Inflammatory macrophage treated with lipopolysaccharide for 1 hour (primary cell): ENCODE measurements at places on chromosomes 13 and 19.

DNA sequence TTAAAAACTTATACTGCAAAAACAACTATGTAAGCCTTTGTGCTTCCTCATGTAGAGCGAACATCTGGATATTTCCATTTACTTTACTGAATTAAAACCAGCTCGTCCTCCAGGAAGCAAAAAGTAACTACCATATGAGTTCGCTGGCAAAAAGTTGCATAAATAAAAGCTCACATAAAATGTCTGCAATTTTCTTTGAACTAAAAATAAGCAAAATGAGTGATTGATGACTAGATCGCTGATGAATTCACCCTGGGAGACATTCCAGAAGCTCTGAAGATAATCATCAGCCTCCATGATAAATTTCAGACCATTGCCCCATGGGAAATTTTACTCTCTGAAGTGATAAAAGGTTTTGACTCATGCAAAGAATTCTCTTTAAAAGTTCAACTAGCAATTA lies 67.3 kb upstream of the SACS start:
- no peak for DNase-seq

DNA sequence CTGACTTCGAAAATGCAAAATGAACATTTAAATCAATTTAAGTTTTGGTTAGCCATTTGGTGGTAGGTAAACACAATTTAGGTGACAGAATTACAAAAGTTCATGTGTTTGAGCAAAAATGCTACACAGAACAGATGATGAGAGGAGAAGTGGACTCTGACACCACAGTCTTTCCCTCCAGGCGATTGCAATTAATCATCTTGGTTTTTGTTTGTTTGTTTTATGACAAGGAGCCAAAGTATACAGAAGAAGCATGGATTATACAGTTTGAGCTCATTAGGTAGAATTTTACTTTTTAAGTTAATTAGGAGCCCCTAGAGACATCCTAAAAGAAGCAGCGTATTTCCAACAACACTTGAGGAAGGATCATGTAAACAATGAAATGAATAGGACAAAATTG lies 49.3 kb upstream of the FREM2 start:
- no peak for DNase-seq

DNA sequence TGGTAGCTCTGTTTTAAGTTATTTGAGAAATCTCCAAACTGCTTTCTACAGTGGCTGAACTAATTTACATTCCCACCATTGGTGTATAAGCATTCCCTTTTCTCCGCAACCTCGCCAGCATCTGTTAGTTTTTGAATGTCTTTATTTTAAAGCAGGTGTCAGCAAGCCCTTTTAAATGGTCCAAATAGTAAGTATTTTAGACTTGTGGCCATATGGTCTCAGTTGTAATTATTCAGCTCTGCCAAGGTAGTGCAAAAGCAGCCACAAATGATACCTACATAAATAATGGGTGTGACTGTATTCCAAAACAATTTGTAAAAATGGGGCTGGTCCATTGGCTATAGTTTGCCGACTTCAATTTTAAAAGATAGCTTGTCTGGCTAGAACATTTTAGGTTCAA lies 58.7 kb upstream of the TMTC4 start:
- DNase-seq, result no peak

DNA sequence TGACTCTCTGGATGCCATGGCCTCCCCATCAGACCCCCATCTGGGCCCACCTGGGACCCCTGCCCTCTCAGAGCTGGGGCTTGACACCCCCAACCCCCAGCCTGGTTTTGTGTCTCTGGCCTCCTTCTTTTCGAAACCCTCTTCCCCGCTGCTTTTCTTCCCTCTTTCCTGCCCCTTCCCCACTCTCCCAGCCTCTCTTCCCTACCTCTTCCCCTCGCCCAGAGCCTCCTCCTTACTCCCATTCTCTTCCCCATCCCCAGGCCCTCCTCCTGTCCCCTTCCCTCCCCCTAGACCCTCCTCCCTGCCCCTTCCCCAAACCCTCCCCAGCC lies 2.1 kb downstream of the TNFSF9 start:
- no peak for DNase-seq

- DNase-seq, result no peak
These were observed 35.1 kb downstream of the LCP1 start for GRCh38 chr13:46146898-46147297.

DNA sequence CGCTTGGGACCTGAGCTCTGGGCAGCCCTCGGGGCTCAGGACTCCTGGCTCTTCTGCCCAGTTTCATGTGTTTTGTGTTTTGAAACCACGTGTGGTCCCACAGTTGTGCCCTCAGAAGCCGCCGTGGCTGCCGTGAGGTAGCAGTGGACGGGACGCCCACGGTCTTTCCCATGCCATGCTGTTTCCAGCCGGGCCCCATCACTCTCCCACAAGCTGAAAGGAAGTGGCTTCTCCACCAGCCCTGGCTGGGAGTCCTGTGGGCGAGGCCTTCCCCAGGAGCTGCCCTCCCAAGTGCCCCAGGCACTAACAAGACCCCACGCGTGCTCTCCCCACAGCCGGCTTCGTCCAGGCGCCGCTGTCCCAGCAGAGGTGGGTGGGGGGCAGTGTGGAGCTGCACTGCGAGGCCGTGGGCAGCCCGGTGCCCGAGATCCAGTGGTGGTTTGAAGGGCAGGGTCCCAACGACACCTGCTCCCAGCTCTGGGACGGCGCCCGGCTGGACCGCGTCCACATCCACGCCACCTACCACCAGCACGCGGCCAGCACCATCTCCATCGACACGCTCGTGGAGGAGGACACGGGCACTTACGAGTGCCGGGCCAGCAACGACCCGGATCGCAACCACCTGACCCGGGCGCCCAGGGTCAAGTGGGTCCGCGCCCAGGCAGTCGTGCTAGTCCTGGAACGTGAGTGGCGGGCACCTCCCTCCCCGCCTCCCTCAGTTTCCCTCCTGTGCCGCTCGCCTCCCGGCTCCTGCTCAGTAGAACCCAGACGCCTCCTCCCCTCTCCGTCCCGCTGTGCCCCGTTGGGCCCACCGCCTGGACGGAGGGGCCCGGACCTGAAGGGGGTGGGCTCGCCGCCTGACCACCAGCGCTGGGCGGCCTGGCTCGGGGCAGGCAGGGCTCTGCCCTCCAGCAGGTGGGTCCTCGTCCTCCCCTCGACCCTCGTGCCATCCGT lies 5.3 kb downstream of the BSG start:
- DNase-seq, result no peak

DNA sequence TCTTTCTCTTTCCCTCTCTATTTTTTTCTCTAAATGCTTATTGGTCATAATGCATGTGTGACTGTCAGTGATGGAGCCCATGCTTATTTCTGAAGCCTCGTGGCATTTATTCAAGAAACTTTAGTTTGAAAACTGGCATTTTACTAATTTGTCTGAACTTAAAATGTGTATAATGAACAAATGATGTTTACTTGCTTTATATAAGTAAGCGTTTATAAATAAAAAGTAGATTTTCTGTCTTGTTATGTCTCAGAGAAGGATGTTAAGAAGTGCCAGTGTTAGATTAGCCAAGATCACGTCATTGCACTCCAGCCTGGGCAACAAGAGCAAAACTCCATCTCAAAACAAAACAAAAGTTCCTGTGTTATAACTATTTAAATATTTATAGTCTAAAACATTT lies 1568.1 kb downstream of the EFNB2 start:
- DNase-seq, result no peak

GRCh38 chr19:17183271-17183761 lies 31.8 kb upstream of the USE1 start:
- no peak for DNase-seq

DNA sequence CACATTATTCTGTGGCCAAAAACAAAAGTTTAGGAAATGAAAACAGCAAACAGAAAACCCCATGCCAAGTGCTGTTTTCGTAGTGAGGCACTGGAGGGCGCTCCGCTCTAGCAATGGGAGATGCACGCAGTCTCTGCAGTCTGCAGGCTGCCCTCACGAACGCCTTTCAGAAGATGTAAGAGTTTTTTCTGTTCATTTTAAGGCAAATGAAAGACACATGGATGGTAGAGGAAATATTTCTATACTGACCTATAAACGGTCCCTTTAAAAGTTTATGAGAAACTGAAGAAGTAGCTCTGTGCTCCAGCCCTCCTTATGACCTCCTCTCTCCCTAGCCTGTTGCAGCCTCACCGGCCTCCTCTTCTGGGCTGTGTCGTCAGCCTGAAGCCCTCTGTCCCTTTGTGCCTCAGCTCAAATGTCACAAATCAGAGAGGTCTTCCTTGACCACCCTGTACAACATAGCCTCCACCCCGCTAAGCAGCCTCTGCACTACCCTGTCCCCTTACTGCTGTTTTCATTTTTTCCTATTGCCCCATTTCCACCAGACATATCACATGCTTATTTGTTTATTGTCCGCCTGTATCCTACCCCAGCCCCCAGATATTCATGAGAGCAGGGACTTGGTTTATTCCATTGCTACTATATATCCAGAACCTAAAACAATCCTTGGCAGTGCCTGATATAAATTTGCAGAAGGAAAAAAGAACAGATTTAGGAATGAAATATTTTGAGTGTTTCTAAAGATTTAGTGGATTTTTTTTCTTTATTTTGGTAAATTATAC lies 116.4 kb downstream of the TM9SF2 start:
- no peak for DNase-seq

DNA sequence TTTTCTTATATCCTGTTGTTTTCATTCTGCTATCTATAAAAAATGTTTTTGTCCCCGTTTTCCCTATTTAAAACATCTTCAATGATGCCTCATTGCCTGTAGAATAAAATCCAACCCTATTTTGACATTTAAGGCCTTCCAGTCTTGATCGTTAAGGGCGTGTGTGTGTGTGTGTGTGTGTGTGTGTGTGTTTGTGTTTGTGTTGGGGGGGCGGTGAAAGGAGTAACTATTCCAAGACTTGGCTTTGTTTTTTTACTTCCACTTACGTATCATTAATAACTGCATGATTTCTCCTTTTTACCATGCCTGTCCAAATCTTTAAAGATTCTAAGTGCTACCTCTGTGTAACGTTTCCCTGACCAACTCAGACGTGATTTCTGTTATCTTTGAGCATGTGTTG lies 784 bp downstream of the PIBF1 start:
- no peak for DNase-seq

GRCh38 chr19:14118165-14119051 lies 846 bp upstream of the PRKACA start:
- peak; percentile 98 for DNase-seq

DNA sequence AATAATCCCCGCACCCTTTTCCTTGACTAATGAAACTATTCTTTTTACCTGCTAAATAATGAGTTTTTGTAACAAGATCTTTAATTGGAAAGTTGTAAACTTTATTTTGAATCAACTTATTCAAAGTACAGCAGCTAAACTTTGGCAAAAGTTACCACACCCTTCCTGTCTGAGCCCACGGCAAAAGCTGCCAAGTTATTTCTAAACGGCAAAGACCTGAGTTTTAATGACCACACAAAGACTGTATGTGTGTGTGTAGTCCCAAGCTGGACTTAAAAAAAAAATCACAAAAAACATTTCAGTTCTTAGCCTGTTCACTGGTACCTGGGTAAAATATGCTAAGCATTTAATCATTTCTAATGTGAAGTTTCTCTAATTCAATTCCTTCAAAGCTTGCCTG lies 60.7 kb downstream of the ZAR1L start:
- no peak for DNase-seq

GRCh38 chr19:46648060-46648960 lies 12.3 kb upstream of the GNG8 start:
- DNase-seq, result peak; percentile 86

DNA sequence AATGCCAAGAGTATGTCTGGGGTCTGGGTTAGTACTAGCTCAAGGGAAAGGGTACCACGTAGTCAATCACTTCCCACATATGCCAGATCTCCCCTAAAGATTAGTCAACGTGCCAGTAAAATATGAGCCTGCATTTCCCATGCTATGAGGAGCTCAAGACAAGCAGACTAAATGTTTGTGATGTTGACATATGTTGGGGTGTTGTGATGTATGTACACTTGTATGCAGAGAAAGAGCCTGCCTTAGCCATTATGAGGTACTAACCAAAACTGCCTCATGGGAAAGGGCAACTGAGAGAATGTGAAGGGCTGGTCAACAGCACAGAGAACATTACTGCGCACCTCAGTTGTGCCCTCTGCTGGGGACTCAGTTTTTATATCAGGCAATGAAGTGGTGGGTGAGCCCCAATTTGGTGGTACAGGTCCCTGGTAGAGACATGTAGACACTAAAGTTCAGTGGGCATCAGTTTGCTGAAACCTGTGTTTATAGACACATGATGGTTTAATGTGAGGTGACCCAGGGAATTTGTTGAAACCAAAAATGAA lies 287.0 kb downstream of the DCT start:
- peak; percentile 46 for DNase-seq

- no peak for DNase-seq
These were observed 5.1 kb downstream of the EGLN2 start for GRCh38 chr19:40803857-40804782.

DNA sequence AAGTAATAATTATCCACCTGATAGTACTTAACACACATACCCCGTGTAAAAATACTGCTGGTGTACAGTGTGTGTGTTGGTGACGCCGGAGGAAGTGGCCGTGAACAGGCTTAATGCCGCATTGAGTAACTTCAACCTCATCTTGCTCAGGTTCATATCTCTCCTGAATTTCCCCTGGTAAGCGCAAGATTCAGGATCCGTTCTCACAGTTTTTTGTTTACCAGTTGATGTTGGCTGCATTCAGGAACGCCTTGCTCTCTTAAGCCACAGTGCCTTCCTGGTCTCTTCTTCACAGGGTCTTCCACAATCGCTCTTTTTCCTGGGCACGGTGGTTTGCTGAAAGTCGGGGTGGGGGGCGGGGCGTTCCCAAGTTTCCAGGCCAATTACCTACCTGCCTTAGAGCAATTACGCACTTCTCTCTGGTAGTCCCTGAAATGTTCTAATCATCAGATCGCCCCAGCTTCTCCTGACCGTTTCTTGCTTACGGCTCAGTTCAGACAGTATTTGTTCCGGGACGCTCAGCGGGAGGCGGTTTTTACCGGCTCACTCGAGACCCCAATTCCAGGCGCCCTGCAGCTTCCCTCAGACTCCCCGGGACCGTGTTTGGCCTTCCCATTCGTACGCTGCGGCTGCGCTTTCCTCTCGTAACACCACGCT lies 706 bp upstream of the DNAJC3 start:
- peak; percentile 54 for DNase-seq

DNA sequence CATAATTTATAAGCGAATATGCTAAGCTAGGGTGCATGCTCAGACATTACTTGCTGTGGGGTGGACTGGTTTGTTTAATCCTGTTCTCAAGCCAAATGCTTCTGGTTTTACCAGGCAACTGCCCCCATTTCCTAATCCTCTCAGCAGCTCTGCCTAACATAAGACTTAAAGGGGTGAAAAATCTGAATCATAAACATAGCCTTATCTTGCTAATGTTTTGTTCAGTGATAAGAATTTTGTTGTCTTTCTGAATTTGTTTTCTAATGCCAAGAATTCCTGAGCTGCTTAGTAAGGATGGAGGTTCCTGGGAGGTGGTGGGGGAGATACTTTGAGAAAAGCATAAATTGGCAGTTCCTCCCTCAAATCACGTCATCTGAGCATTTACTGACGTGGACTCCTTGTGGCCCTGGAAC lies 42.7 kb downstream of the ING1 start:
- DNase-seq, result no peak

- no peak for DNase-seq
These were observed 11.2 kb downstream of the UNC13A start for GRCh38 chr19:17677002-17677401.
